ENCODE measurements at places on chromosomes 12 and 14.

GRCh38 chr12:128727999-128728398, 95.8 kb downstream of the SLC15A4 start:
- DNase-seq, result no peak

GRCh38 chr12:1346126-1346525, 248.3 kb downstream of the FBXL14 start:
- DNase-seq, result peak; percentile 52

DNA sequence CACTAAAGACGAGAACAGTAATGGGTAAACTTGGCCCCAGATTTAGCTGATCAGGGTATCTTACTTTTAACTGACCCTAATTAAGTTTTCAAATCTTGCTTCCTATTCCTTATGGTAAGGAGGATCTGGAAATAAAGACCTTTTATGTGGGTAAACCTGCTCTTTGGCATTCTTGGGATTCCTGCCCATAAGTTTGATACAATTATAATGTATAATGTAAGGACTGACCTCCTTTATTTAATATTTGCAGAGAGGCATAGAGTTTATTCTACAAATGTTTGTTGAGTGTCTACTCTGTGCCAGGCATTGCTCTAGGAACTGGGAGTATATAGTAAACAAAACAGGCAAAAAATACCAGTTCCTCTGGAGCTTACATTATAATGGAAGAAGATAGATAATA, 4.4 kb upstream of the PRDM4 start:
- DNase-seq, result no peak

GRCh38 chr12:5220835-5221234, 177.2 kb downstream of the KCNA5 start:
- no peak for DNase-seq

- peak; percentile 4 for DNase-seq
Measured at GRCh38 chr14:86221755-86222154, 691.8 kb downstream of the FLRT2 start.

- DNase-seq, result peak; percentile 74
Measured at GRCh38 chr14:71166180-71166837, 259.1 kb downstream of the PCNX1 start.

DNA sequence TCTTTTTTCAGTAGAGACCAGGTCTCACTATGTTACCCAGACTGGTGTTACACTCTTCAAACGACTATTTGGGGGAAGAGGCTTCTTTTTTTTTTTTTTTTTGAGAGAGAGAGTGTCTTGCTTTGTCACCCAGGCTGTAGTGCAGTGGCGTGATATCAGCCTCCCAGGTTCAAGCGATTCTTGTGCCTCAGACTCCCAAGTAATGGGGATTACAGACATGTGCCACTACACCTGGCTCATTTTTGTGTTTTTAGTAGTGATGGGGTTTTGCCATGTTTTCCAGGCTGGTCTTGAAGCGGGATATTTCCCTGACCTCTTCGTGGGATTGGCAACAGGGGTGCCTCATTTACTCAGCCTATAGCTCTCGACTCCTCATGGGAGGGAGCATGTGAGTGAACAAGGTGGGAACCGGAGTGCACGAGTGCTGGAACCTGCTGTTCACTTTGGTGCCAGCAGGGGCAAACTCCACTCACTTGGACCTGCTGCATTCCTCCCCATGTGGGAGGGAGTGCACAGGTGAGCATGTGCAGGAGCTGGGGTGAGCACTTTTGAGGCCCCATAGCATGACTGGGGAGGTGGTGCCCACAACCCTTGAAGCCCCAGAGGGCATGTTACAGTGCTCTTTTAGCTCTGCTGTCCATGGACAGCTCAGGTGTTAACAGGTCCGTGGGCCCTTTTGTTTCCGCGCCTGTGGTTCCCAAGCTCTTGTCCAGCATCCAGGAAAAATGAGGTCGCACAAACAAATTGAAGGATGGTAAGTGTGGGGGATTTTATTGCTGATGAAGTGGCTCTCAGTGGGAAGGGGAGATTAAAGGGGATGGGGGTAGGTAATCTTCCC, 79.1 kb upstream of the HECTD1 start:
- no peak for DNase-seq

GRCh38 chr14:95445676-95446075, 70.8 kb downstream of the SYNE3 start:
- no peak for DNase-seq

- no peak for DNase-seq
Measured at GRCh38 chr14:101215927-101216326, 312.4 kb upstream of the RTL1 start.

DNA sequence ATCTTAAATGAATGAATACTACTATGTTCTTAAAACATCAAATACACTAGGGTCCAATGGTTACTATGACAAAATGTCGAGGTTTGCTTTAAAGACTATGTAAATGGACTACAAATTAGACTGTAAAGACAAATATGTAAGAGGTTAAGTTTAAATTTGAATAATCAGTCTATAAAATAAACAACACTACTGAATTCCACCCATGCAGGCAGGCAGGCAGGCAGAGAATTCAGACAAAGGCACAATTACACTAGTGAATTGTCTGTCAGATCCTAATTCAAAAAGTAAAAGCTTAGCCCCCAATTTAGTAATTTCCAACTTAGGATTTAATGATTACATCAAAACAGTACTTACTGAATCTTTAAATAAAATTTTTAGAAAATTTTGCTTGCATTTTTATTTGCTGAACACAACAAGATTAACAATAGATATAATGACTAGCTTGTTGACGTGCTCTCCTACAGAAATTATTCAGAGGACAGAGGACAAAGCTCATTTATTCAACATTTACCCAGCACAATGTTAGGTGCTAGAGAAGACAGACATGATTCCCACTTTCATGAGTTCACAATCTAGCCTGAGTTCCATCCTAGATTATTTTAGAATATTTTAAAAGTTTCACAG, 97.4 kb downstream of the CDK17 start:
- DNase-seq, result no peak

DNA sequence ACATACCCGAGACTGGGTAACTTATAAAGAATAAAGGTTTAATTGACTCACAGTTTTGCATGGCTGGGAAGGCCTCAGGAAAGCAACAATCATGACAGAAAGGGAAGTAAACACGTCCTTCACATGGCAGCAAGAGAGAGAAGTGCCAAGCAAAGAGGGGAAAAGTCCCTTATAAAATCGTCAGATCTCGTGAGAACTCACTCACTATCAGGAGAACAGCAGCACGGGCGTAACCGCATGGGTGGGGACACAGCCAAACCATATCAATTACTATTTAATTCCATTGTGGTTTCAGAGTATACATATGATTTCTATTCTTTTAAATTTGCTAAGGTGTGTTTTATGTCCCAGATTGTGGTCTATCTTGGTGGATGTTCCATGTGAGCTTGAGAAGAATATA, 117.9 kb downstream of the SCAF11 start:
- no peak for DNase-seq

GRCh38 chr12:124837249-124837897, 26.3 kb downstream of the SCARB1 start:
- no peak for DNase-seq

DNA sequence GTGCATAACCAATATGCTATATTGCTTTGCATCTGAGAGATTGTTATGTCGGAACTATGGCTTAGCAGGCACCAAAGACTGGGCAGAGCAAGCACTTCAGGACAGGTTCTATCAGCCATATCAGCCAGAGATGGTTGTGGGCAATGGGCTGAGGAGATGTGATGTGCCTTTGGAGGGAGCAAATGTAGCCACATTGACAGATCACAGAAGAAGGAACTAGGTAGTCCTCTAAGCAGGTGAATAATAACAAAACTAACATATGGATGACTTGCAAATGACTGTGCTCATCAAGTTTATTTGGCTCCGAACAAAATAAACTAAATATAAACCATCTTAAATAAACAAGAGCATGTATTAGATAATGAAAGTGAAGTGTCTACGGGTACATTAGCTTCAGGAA, 291.7 kb downstream of the RMST start:
- DNase-seq, result no peak

- DNase-seq, result no peak
Measured at GRCh38 chr14:92223025-92223424, 99.9 kb upstream of the SLC24A4 start.

GRCh38 chr12:27901959-27902358, 70.6 kb downstream of the PTHLH start:
- no peak for DNase-seq

Measured in HFFc6 (cell line).